ENCODE measurements at places on chromosomes 4 and X.

DNA sequence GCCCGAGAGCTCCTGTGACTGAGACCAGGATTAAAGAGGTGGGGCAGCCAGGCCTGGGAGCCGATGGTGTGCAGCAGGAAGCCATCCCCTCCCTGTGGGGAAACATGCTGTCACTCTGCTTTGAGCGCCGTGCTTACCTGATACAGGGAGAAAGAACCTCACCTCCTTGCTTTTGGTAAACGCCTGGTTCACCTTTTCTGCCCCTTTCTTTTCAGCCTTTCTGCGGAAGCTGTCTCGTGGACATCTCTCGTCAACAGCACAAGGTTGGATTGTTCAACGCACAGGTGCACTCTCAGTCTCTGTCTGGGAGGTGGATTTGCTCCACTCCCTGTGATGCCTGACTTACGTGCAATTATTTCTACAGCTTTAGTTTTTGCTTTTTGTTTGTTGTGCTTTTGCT lies 12.0 kb downstream of the ZFYVE28 start:
- DNase-seq = no peak

GRCh38 chr4:112896609-112897190 lies 152.8 kb upstream of the ANK2 start:
- DNase-seq = no peak

DNA sequence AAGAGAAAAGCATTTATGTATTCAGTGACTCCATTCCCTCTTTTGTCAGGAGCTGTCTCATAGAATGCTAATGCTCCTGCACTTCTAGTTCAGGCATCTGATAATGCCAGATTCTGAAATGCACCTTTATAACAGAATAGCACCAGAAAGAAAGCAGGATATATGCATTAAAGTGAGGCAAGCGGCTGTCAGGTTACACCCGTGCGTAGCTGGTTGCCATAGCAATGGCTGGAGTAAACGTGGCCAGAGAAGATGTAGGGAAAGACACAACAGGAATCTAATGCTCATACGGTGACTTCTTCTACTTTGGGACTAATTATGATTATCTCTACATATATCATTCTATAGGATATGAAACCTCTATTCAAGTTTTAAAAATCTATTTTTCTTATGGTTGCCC lies 5.9 kb downstream of the EMCN start:
- no peak for DNase-seq

GRCh38 chr4:25095837-25096236 lies 64.4 kb downstream of the SEPSECS start:
- DNase-seq = no peak

DNA sequence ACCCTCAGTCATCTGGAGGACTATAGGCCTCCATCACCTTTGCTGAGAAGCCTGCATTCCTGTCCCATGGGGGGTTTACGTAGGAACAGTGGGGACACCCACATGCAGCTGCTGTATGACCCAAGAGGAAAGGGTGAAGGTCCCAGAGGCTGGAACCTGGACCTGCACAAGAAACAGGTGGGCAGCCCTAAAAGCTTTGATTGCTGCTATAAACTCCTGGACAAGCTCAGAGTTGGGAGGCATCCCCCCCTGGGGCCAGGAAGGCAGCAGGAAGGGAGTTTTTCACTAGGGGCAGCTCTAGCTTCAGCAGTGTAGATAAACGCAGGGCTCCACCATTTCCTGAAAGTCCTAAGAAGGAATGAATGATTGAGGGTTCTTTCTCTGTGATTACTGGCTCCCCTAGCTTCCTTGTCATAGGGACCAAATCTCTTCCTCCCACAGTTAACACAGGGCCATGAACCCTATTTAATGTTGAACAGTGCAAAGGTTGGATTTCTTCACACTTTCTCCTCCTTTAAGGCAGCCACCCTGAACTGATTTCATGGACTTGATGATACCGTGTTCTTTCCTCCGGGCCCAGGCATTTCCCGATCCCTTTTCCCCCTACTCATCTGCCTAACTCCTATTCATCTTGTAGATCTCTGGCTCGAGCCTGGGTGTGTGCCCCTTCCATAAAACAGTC lies 84.2 kb downstream of the CHRNA9 start:
- no peak for DNase-seq

- no peak for DNase-seq
Observed at GRCh38 chr4:107793996-107794395, 30.7 kb upstream of the SGMS2 start.

GRCh38 chr4:99403380-99404184 lies 31.6 kb downstream of the ADH7 start:
- peak; percentile 21 for DNase-seq

GRCh38 chr4:141275834-141276233 lies 55.1 kb downstream of the ZNF330 start:
- DNase-seq = no peak

DNA sequence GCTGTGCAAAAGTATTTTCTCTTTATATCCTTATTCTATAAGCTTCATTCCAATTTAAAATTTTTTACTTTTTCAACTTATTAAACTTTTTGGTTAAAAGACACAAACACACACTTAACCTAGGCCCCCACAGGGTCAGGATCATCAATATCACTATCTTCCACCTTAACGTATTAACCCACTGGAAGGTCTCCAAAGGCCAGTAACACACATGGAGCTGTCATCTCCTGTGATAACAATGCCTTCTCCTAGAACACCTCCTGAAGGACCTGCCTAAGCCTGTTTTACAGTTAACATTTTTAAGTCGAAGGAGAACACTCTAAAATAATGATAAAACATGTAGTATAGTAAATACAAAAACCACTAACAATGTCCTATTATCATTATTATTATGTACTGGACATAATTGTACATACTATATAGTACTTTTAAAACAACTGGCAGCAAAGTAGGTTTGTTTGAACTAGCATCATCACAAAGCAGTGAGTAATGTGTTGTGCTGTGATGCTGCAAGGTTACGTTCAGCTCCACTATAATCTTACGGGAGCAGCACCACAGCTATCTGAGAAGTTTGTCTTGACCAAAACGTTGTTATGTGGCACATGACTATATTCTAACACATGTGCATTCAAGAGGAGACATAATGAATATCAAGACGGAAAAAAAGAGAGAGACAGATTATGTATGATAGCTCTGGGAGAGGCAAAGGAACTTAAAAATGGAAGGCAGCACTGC lies 33.7 kb downstream of the DHX15 start:
- no peak for DNase-seq

- no peak for DNase-seq
Observed at GRCh38 chrX:52015794-52016193, 53.2 kb downstream of the MAGED4B start.

DNA sequence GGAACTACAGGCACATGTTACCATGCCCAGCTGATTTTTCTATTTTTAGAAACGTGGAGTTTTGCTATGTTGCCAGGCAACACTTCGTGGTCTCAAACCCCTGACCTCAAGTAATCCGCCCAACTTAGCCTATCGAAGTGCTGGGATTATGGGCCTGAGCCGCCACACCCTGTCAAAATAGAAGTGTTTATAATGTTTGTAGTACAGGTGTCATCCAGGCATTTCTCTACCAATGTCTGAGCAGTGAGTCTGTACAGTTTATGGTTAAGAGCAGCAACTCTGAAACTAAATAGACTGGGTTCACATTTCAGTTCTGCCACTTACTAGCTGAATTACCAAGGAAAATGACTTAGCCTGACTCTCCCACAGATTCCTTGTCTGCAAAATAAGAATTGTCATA lies 460.4 kb upstream of the GALNT7 start:
- DNase-seq = no peak

Data from GM19239 (cell line).